ENCODE measurements at places on chromosomes 1 and 21.

DNA sequence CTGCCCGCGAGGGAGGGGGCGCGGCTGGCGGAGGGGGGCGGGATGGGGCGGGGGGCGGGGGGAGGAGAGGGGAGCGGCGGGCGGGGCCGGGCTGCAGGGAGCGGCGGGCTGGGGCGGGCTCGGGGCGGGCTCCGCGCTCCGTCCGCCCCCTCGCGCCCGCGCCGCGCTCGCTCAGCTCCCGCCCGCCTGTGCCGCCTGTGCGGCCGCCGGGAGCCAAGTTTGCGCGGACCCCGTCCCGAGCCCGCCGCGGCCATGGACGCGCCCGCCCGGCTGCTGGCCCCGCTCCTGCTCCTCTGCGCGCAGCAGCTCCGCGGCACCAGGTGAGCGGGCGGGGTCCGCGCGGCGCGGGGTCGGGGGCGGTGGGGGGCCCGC is at the start of gene GABRD:
GABRD (plus strand) TSS at position 174 of the 372 bp plus-strand sequence; CDS start at position 253, 79 bp downstream.
- no peak for DNase-seq

DNA sequence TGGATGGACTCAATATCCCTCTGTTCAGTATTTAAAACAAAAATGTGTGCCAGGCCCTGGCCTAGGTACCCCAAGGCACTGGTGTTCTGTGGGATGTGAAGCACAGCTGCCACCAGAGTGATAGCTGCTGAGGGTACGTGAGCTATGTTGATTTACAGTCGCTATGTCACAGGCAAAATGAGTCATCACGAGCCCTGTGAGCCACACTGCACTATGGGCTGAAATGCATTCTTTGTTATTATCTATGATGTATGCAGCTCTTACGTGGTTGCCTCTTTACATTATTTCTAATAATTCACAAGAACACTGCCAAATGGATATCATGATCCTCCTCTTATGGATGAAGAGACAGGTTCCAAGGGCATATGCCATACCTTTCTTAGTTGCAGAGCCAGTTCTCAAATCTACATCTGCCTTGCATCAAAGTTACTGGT is 2.1 kb downstream of the TEX38 start:
- DNase-seq: no peak

DNA sequence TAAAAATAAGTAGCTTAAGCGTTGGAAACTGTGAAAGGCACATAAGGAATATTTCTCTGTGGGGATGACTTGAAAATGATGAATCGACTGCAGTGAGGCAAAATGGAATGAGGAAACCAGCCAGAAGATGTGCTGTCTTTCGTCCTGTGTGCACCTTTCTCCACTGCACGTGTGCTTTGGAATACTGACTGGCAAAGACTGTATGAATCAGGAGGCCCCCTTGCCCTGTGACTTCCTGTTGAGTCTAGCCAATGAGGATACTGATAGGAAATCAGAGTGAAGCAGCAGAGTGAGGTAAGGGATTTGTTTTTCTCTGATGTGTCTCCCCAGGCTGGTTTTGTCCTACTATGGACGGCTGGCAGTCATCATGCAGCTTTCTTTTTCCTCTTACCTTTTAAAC is 118.2 kb upstream of the ADGRL4 start:
- DNase-seq: no peak

DNA sequence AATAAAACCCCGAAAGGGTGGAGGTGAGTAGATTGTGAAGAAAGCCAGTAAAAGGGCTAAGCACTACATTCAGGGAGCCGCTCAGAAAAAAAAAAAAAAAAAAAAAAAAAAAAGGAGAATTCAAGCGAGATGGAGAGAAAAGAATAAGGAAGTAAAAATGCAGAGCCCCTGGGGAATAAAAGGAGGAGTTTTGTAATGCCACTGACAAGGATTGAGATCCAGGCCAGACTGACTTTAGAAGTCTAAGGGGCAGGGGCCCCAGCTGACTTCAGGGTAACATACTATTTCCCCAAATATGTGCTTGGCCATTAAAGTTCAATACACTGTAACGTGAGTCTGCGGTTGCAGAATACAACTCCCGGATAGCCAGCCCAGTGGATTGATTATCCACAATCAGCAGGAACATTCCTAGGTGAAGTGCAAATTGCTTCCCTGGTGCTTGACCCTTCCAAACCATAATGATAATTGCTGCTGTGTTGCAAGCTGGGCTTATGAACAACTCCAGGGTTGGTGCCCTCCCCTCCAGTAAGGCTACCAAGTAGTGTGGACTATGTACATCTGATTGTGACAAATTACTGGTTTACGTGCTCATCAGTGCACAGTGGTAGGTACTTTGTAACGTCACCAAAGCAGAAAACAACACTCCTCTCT is 30.7 kb upstream of the RRP15 start:
- no peak for DNase-seq

DNA sequence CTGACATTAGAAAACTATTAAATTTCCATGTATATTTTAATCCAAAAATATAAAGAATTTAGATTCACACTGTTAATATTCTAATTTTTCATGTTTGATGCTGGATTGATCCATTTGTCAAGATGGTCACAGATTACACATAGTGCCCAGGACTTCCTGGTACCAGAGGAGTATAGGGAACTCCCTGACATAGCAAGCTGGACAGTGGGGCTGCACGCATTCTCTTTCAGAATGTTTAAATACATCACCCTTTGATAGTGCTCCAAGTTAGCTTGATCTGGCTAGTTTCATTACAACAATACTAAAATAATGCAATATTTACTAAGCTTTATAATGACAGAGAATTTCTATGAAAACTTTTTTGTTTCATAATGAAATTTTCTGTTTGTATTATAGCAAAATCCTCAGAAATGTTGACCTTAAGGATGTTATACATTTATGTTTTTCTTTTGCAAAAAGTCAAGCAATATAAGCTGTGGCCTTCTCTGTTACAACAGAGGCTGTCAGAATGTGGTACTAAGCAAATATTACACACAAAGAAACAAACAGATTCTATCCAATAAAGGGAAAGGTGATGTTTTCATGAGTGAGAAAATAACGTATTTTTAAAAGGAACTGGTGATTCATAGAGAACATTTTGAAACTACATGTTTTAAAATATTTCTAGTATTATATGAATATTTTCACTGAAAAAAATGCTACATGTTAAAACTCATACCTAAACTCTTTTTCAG is 84.7 kb downstream of the SLC35F3 start:
- no peak for DNase-seq

DNA sequence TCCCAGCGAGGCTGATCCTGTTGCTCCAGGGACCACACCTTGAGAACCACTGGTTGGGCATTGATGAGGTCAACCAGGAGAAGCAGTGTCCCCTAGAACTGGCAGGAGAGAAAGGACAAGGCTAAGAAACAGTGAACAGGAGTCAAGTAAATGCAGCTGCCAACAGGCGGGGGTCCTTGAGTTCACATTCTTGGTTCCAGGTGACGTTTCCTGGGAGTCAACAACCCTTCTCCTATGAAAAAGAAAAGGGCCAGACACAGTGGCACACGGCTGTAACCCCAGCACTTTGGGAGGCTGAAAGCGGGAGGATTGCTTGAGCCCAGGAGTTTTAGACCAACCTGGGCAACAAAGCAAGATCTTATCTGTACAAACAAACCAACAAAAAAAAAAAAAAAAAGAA is 98.3 kb downstream of the KAZN start:
- DNase-seq: no peak

GRCh38 chr1:7587773-7588456 is 183.2 kb upstream of the VAMP3 start:
- no peak for DNase-seq

DNA sequence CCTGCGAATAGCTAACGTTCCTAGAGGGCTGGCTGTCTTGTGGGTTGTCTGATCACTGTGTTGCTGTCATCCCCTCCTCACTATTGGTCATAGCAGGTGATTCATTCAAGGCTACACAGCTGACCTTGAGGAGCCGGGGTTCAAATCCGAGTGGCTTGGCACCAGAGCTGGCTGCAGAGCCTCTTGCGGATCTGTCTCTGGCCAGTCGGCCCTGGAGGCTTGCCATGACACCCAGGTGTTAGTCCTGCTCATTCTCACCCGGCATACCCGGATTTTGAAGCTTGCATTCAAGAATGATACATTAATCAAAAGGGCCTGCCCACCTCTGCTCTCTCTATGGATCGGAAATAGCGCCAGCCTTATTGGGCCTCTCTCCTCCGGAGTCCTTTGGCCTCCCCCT is 110.4 kb downstream of the DHRS3 start:
- no peak for DNase-seq

DNA sequence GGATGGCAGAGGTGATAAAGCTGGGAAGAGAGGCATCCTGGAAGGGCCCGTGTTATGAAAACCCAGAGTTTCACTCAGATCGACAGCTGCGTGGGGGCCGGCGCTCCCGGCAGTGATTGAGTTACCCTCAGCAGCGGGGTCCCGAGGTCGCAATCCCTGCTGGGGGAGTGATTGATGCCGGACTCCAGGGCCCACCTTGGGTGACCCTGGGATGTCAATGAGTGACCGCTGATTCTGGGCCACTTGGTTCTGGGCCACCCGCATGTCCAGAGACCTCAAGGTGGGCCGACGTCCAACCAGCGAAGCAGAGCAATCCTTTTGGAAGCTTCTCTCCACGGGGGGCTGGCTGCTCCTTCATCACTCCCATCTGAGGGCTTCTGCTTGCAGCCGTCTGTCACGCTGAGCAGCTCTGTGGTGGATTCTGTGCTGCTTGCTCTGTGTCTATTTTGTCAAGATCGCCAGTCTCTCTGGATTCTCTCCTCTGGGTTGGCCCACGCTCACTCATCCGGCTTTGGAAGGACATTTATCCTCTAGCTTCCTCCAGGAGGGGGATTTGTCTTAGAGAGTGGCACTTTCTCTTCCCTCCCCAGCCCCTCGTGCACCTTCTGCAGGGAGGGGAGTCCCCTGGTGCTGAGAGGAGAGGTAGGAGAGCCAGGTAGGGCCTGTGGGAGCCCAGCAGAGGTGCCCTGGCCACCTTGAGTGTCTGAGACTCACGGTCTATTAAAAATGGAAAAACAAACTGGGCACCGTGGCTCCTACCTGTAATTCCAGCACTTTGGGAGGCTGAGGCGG is 110.9 kb upstream of the C1orf174 start:
- no peak for DNase-seq

GRCh38 chr1:208108213-208108608 is 136.0 kb downstream of the PLXNA2 start:
- DNase-seq: no peak

GRCh38 chr1:19372602-19373001 is 60.5 kb downstream of the SLC66A1 start:
- DNase-seq: no peak

GRCh38 chr1:225440380-225441221 is 12.8 kb upstream of the LBR start:
- no peak for DNase-seq

DNA sequence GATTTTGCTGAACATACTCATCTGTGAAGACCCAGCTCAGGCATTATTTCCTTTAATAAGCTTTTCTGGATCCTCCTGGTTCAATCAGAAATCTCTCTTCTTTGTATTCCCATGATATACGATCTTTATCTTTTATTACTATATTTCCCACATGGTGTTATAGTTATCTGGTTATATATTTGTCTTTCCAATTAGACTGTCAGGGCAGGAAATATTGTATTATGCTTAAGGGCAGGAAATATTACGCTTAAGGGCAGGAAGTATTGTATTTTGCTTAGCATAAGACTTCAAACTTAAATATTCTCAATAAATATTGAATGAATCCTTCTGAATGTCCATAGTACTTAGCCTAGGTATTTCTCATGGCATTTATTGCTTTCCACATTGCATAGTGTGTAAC is 122.2 kb downstream of the COQ8A start:
- no peak for DNase-seq

All from stimulated activated CD4-positive, alpha-beta T cell treated with anti-CD3 and anti-CD28 coated beads, Interleukin-15, amount 100 ng/mL, for 1 hour (primary cell).